GM12878 (cell line): ENCODE measurements at places on chromosomes 7 and 10. TPM values are rescaled to one million over a fixed set of nuclear protein-coding genes. Genes with fewer than 3 reads are reported as not detected.

SUFU gene
- total RNA-seq: 5.6 and 7.7 TPM in 2 replicates

CDK13 gene
- total RNA-seq: 30.9 and 35.2 TPM in 2 replicates

ADAM22 gene
- total RNA-seq: 13.3 and 14.3 TPM in 2 replicates

PNLIPRP2 gene
- total RNA-seq: 0.33 and 0.53 TPM in 2 replicates

CCDC3 gene
- 0.08 and 0.16 TPM in 2 replicates for total RNA-seq

FLNC gene
- 0.21 and 0.32 TPM in 2 replicates for total RNA-seq

TBX20 gene
- not detected in 2 replicates for total RNA-seq

GHRHR gene
- not detected in 2 replicates for total RNA-seq

GRCh38 chr7:31883761-31884164, 186.4 kb downstream of the PDE1C start:
- H3K4me1 ChIP-seq: peaks cover 10% of the 10 kb centered on the region
- DNase-seq: no peak
- H3K27ac ChIP-seq: no peak overlapping the region
- no peak overlapping the region for H3K4me3 ChIP-seq

DNA sequence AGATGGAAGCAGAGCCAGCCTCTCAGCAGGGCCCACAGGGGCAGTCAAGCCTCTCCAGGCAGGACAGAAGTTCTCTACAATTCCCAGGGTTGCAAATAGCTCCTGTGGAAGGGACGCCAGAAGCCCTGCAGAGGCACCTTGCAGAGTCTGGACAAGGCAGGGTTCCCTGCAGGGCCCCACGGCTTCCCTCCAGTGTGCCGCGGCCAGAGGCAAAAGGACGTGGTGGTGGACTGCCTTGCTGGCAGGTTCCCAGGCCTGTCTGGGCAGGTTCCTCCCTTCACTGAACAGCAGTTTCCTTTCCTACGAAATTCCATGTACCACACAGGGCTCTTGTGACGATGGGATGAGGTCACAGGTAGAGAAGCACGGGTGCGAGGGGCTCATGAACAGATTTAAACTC, 25.1 kb downstream of the UPP1 start:
- no peak overlapping the region for H3K27ac ChIP-seq
- H3K4me3 ChIP-seq: no peak overlapping the region
- H3K36me3 ChIP-seq: no peaks in the 10 kb centered on the region
- H3K4me1 ChIP-seq: no peaks in the 10 kb centered on the region
- H3K27me3 ChIP-seq: no peaks in the 10 kb centered on the region; the same call in 1 of the 2 replicates

DNA sequence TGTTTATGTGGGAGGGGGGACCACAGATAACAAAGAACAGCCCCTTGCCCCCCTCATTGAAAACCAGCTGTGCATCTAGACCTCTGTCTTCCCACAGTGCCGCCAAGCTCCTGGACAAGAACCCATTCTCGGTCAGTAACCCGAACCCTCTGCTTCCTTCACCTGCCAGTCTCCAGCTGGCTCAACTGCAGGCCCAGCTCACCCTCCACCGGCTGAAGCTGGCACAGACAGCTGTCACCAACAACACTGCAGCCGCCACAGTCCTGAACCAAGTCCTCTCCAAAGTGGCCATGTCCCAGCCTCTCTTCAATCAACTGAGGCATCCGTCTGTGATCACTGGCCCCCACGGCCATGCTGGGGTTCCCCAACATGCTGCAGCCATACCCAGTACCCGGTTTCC, 91.0 kb upstream of the PDCD4 start:
- H3K27ac ChIP-seq: no peak overlapping the region
- no peaks in the 10 kb centered on the region for H3K27me3 ChIP-seq
- no peaks in the 10 kb centered on the region for H3K4me1 ChIP-seq
- DNase-seq: no peak
- no peaks in the 10 kb centered on the region for H3K36me3 ChIP-seq

DNA sequence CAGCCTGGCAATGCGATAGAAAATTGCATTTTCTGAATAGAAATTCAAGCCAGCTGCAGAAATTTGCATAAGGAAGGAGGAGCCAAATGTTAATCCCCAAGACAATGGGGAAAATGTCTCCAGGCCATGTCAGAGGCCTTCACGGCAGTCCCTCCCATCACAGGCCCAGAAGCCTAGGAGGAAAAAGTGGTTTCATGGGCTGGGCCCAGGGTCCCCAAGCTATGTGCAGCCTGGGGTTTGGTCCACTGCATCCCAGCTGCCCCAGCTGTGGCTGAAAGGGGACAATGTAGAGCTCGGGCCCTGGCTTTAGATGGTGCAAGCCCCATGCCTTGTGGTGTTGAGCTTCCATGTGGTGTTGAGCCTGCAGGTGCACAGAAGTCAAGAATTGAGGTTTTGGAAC, 10.0 kb upstream of the GARIN1A start:
- no peak overlapping the region for H3K4me3 ChIP-seq
- no peaks in the 10 kb centered on the region for H3K4me1 ChIP-seq
- no peak overlapping the region for H3K27ac ChIP-seq
- no peaks in the 10 kb centered on the region for H3K36me3 ChIP-seq
- DNase-seq: no peak

GRCh38 chr10:22685926-22686325, 28.5 kb downstream of the PIP4K2A start:
- H3K4me1 ChIP-seq: peaks cover 40% of the 10 kb centered on the region
- no peak overlapping the region for H3K27ac ChIP-seq
- H3K4me3 ChIP-seq: no peak overlapping the region
- H3K27me3 ChIP-seq: no peaks in the 10 kb centered on the region
- DNase-seq: no peak

- H3K27me3 ChIP-seq: no peaks in the 10 kb centered on the region; the same call in 1 of the 2 replicates
- DNase-seq: no peak
- no peak overlapping the region for H3K4me3 ChIP-seq
- no peaks in the 10 kb centered on the region for H3K4me1 ChIP-seq
- H3K36me3 ChIP-seq: no peaks in the 10 kb centered on the region
Measured at GRCh38 chr7:108408296-108408991, 47.8 kb downstream of the NRCAM start.

DNA sequence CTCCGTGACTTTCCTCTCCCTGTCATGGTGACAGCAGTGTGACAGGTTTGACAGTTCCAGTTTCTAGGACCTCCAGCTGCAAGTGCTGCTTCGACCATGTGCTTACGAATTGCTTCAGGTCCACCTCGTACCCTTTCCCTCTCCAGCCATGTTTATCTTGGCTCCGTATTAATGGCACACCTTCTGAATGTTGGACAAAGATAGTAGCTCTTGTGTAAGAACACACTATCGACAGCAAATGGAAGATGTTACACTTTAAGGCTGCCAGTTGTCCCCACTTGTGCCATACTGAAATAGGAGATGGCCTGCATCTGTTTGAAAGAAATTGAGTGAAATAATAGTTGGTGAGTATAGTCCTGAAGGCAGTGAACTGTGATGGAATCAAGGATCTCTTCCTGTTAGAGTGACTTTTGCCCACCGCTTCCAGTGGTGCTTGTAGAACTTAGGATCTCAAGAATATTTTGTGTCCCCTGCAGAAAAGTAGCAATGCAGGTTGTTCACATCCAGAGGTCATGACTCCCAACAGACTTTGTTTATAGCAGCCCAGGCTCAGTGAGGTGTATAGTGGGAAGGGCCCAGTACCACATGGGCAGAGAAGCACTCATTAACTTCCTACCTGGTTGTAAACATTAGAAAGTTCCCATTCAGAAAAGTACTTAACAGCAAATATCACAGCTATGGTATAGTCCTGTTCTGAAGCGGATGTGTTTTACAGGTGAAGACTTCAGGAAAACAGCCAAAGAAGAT, 629.7 kb upstream of the GALNT17 start:
- H3K4me3 ChIP-seq: no peak overlapping the region
- H3K4me1 ChIP-seq: no peaks in the 10 kb centered on the region
- no peaks in the 10 kb centered on the region for H3K36me3 ChIP-seq

DNA sequence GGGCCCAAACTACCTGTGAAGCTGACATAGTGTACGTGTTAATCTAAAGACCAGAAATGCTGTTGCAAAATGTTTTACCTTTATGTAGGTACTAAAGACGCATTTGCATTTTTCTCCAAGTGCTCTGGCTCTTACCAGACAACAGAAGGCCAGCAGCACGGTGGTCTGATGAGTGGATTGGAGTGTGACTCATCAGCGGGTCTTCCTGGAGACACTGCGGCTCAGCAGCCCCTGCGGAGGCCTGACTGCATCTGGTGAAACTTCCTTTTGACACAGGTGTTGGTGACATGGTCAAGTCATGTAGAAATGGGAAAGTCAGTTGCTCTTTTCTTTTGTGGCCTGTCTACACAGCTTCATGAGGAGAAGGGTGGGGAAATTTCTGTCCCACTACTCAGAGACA, 723.6 kb downstream of the INHBA start:
- no peak for DNase-seq
- H3K36me3 ChIP-seq: no peaks in the 10 kb centered on the region
- H3K4me3 ChIP-seq: no peak overlapping the region
- no peak overlapping the region for H3K27ac ChIP-seq

- no peaks in the 10 kb centered on the region for H3K36me3 ChIP-seq
- no peaks in the 10 kb centered on the region for H3K4me1 ChIP-seq
- H3K27ac ChIP-seq: no peak overlapping the region
- H3K27me3 ChIP-seq: no peaks in the 10 kb centered on the region
- DNase-seq: no peak
Measured at GRCh38 chr7:112726076-112726475, 64.1 kb downstream of the TMEM168 start.

DNA sequence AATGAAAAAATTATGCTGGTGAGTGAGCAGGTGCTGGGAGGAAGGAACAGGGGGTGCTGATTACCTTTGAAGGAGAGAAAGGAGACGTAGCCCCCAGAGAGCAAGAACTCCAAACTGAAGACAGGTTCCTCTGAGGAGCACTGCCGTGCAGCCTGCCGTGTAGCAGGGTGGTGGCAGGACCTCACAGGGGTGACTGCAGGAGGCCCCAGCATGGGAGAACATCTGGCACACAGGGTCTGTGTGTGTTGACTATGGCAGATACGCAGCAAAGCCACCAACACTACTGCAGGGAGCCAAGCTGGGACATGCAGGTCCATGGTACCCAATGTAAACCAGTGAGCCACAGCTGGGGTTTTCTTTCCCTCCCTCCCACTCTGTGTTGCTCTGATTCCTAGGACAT, 192.1 kb upstream of the PDE1C start:
- H3K27me3 ChIP-seq: no peaks in the 10 kb centered on the region; the same call in 1 of the 2 replicates
- H3K4me1 ChIP-seq: peaks cover 4% of the 10 kb centered on the region
- DNase-seq: no peak

GRCh38 chr7:141702047-141702567, at the start of gene DENND11:
DENND11 (minus strand) TSS chr7:141702166; CDS start chr7:141702153, 13 bp downstream.
- H3K4me3 ChIP-seq: peak within 1 kb of the TSS; percentile 97
- peak within 1 kb of the TSS; percentile 49 for H3K27ac ChIP-seq
- DNase-seq: no peak
- H3K4me1 ChIP-seq: peaks cover 4% of the 10 kb centered on the region; the same call in 1 of the 2 replicates
- no peaks in the 10 kb centered on the region for H3K27me3 ChIP-seq

GRCh38 chr7:99242682-99243081, 30.0 kb upstream of the MYH16 start:
- no peak overlapping the region for H3K4me3 ChIP-seq
- H3K36me3 ChIP-seq: no peaks in the 10 kb centered on the region
- no peak for DNase-seq
- H3K27ac ChIP-seq: no peak overlapping the region

DNA sequence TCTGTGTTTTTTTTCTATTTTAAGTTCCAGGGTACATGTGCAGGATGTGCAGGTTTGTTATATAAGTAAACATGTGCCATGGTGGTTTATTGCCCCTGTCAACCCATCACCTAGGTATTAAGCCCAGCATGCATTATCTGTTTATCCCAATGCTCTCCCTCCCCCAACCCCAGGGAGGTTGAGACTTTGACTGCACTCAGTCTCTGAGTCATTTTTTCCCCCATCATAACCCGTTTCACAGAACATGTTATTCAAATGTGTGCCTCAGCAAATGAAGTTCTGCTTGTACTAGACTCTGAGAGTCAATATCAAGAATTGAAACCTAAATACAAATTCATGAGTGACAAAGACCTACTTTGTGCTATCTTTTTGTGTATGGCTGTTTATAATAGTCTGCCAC, 70.0 kb upstream of the CYP26C1 start:
- no peak overlapping the region for H3K4me3 ChIP-seq
- DNase-seq: no peak
- no peaks in the 10 kb centered on the region for H3K27me3 ChIP-seq
- no peaks in the 10 kb centered on the region for H3K4me1 ChIP-seq

DNA sequence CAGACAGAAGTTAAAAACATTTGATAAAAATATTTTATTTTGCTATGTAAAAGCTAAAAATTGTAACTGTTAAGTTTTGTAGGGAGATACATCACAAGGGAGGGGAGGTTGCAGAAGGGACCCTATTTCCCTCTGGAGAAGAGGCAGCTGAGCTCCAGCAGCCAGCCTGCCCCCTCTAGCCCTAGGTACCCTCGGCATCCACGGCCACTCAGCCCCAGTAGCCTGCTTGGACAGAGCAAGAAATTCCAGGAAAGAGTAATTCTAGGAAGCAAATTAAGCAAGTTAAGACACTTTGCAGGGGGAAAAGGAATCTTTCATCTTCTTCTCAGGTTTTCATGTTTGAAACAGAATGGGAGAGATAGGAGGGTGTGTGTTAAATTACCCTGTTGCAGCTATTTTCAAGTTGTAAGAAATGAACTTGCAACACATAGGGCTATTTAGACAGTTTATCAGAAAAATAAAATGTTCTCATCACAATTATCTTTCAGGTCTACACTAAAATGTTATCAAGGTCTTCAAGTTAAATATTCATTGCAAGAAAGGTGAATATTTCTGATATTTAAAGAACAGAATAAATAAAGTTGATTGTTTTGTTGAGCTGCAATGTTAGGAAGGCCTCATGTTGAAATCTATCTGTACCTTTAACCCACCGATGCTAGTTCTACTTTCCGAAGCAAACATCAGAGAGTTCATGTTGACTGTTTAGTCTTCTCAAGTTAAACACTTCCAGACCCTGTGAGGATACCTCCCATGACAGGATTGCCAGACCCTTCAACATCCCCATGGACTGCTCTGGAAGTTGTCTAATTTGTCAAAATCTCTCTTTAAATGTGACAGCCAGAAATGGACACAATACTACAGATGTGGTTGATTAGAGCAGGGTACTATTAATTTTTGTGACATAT, 5.5 kb downstream of the SGCE start:
- no peaks in the 10 kb centered on the region for H3K36me3 ChIP-seq
- peaks cover 2% of the 10 kb centered on the region; the same call in 1 of the 2 replicates for H3K4me1 ChIP-seq
- H3K27ac ChIP-seq: no peak overlapping the region
- no peaks in the 10 kb centered on the region for H3K27me3 ChIP-seq
- DNase-seq: no peak

DNA sequence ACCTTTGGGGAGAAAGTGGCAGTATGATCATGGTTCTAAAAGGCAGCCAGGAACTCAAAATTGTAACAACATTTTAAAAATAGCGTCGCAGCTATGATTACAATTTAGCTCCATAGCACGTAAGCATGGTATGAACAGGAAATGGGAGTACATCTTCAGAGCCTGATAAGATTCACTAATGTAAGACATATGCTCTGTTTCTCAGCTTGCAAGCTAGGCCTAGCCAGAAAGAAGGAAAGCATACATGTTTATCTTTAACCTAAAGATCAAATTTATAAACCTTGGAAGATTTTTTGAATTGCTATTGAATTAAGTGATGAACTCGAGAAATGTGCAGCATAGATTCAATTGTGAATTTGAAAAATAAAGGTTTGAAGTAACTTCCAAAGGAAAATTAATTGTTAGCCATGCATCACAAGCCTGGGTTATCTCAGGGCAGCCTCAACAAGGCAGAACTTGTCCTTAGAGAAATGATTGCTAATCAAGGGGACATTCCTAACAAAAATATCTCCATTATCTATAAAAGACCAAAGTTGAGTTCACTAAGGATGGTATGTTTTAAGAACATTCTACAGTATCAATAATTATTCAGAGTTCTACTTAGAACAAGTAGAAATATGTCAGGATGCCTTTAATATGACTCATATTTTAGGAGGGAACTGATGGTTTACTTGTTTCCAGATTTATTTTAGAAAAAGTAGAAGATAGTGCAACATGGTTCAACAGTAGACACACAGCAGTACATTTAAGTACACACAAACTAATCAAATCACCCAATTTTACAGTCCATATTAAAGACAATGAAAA, 38.8 kb upstream of the SEPTIN7 start:
- no peaks in the 10 kb centered on the region for H3K4me1 ChIP-seq
- H3K27me3 ChIP-seq: no peaks in the 10 kb centered on the region
- no peak overlapping the region for H3K4me3 ChIP-seq
- DNase-seq: no peak
